ENCODE measurements at places on chromosomes 13 and 19. TPM values are rescaled to one million over a fixed set of nuclear protein-coding genes. Genes with fewer than 3 reads are reported as not detected.

Gene SIAH3
- total RNA-seq, result 0.04 TPM

Gene NLRP4
- total RNA-seq, result not detected

Gene ZNF121
- total RNA-seq, result 22.9 TPM

Gene CBY2
- total RNA-seq, result not detected

Gene KLK3
- total RNA-seq, result not detected

All from hair follicular keratinocyte (primary cell).